ENCODE measurements at places on chromosomes 11 and 22.
A peak's percentile ranks its signal among the peaks of the same experiment; 100 is the strongest.

GRCh38 chr11:64661614-64662013 lies 61.4 kb downstream of the NRXN2 start:
- DNase-seq: no peak

DNA sequence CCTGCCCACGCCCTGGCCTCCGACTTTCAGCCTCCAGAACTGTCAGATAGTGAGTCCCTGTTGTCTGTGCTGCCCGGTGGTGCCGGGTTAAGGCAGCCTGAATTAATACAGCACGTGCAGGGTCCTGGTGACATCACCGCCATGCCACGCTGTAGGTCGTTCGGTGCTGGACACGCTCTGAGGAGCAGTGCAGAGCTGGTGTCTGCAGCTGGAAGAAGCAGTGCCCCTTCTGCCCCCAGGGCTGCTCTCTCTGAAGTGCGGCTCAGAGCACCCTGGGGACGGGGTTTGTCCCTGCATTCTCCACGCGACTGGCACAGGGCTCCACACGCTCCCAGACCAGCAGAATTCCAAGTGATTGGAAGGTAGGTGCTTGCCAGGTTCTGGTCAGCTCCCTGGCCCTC lies 831.5 kb downstream of the TBC1D22A start:
- no peak for DNase-seq

DNA sequence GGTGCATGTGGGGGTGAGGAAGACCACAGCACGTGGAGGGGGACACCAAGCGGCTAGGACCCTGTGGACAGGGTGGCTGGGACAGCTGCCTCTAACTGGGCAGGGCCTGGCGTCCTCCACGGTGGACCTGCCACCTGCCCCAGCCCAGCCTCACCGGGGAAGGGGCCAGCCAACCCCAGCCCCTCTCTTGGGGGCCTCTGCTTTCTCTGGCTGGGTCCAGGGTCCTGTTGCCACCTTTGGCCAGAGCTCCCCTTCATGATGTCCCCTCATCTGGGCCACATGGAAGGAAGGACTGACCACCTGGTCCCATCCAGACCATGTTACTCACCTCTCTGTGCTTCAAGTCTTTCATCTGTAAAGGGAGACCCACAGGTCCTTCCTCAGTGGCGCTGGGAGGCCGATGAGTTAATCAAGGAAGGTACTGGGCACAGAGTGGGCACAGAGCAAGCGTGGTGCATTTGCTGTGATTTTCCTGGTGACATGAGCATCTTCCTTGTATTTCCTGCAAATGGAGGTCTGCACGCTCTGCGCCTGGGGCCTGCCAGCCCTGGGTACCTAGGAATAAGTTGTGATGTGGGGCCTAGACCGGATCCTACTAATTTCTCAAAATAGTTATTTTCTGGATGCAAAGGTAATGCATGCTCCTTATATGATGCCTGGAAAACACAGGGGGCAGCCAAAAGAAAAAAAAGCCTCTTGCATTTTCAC lies 538.4 kb downstream of the TBC1D22A start:
- DNase-seq: no peak

- DNase-seq: no peak
Measured at GRCh38 chr22:25970374-25970911, 198.8 kb upstream of the SEZ6L start.

GRCh38 chr11:130561441-130561881 lies 113.0 kb downstream of the ADAMTS15 start:
- no peak for DNase-seq

DNA sequence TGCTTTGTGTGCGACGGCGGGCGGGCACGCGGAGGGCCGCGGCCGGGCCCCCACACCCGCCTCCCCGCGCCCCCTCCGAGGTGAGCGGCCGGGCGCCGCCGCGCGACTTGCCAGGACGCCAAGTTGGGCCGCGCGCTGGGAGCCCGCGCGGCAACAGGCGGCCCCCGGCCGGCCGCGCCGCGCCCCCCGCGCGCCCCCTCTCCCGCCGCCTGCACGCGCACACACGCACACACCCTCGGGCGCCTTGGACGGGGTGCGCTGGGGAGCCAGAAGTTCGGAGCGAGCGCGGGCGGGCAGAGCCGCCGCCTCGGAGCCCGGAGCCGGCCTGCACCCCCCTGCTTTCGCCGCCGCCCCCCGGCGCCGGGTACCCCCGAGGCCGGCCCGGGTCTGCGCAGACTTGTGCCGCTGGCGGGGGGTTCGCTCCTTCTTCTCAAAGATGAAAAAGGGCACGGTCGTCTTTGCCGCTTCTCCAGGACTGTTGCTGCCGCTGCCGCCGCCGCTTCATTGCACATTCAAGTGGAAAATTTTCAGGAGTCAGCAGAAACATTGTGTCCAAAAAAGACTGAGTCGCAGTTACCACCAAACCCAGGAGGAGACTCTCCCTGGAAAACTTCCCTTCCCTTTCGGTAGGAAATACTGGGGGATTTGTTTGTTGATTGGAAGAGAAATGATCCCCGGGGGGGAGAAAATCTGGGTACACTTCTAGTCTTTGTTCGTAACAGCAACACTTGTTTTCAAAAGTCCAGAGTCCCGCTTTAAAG lies 895 bp downstream of the TEAD1 start:
- peak; percentile 32 for DNase-seq

GRCh38 chr22:39090426-39091064 lies 6.5 kb upstream of the APOBEC3H start:
- DNase-seq: no peak

- no peak for DNase-seq
Measured at GRCh38 chr11:1037506-1038055, 1.1 kb upstream of the MUC6 start.

DNA sequence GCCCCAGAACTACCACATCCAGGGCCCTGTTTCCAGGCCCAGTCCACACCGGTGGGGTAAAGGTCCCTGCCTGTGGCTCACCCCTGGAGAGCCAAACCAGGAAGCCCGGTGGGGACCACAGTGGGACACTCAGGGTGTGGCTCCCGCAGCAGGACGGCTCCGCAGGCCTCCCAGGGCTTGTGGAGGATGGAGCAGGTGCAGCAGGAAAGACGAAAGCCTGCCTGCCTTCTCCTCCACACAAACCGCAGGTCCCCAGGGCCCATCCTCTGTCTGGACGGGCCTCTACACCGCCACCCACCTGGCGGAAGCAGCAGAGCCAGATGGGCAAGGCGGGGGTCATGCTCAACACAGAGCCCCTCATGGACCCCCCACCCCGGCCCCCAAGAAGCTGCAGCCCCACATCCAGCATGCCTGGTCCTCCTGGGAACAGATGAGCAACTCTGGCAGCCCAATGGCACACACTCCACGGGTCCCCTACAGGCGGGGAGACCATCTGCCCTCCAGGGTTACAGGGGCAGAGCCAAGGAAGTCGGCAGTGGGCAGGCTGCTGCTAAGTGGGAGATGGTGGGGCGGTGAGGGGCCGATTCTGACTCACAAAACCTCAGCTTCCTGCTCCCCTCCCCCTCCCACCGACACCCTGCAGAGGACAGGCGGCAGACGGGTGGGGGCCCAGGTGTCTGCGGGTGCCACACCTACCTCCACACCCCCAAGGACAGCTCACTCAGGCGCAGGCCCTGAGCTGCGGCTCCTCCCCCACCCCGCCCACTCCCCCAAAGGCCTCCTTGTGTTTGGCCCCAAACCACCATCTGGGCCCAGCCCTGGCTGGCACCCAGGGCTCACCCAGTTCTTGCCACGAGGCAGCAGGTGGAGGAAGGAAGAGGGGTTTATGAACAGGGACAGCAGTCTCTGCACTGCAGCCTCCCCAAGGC lies 5.2 kb downstream of the SBF1 start:
- no peak for DNase-seq

DNA sequence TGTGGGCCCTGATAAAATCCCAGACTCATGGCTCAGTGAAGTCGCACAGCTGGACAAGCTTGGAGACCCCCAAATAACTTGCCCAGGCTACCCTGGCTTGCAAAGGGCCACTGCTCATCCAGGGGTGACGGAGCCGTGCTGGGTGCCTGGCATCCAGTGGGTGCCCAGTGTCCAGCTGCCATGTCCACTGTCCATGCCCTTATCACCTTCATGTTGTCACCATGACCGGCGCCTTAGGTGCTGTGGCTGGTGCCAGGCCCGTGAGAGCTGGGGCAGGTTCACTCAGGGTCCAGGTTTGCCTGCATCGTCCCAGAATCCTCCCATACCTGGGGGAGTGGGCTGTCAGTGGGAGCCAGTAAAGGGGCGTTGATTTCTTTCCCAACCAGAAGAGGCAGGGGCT lies 57.4 kb downstream of the LRP5 start:
- no peak for DNase-seq

DNA sequence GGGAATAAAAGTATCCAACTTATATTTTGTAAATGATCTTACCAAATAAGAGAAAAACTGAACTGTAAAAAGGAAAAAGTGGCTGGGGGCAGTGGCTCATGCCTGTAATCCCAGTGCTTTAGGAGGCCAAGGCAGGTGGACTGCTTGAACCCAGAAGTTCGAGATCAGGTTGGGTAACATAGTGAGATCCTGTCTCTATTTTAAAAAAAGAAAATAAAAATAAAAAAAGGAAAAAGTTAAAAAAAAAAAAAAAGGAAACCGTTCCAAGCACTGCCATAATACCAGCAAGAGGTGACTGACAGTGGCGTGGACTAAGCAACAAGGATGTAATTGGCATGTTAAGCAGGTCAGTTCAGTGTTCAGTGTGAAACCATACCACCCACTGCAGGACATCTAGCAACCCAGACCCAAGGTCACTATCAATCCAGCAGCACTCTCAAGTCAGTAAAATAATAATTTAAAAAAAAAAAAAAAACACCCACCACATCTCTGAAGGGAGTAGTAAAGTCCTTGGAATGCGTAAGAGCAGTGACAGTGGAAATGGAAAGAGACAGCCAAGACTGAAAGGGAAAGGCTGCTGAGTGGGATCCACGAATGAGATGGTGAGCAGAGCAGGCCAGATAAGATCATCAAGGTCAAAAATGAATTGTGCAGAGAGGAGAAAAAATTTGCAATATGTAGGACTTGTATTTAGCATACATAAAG lies 43.6 kb downstream of the MAPK1 start:
- DNase-seq: no peak

DNA sequence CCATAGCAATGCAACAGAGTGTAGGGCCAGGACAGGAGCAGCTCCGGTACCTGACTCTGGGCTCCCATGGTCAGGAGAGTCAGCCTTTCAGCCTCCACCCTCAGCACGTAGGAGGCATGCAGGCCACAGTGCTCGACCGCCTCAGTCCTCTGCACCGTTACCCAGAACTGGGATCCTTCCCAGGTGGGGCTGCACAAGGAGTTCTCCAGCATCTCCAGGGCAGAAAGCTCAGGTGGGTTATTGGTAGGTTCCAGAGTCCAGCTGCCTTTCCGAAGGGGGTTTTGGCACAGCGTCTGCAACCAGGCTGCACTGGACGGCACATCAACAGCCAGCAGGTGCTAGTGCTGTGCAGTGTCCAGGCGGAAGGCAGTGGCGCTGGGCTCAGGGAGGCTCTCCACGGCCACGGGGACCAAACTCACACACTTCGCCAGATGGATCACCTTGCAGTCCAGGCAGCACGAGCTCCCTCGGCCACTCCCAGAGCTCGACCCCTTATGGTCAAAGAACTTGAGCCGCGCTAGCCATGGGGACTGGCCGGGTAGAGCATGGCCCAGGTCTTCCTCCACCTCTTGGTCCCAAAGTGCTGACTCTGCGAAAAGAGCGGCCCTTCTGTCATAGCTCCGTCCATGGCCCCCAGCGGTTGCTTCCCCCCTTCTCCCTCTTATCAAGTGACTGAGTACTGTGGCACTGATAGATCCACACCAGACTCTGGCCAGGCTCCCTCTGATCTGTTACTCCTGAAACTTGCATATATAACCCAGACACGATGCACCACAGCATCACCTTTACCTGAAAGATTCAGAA lies 6.9 kb upstream of the PHOX2A start:
- DNase-seq: no peak

DNA sequence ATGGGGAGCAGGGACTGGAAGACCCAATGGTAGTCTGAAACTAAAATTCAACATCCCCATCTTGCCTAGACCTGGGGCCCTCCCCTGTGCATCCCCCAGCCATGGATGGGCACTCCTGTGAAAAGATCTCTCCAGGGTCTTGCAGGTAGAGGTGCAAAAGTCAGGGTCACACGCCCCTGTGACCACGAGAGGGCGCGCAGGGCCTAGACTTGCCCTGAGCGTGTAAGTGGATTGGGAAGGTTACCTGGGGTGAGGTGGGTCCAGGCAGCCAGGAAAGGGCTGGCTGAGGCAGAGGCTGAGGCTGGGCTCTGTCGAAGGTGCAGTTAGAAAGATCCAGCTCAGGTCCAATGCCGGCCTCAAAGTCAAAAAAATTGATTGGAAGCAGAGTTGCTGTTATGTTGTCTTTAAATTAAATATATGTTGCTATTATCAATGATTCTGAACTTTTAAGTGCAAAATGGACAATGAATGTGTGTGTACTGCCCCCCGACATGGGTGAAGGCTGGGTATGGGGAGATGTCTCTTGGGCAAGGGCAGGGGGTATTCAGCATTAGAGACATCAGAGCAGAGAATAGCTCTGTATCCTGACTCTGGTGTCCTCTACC lies 4.8 kb upstream of the POU2F3 start:
- no peak for DNase-seq

Measured in hippocampal formation (tissue), 2 donors.